ENCODE measurements at places on chromosomes 12 and 14. TPM values are rescaled to one million over a fixed set of nuclear protein-coding genes. Genes with fewer than 3 reads are reported as not detected.

Gene METAP2
- 129 TPM for total RNA-seq

Gene ACVRL1
- total RNA-seq = 0.07 TPM

Gene PIK3C2G
- not detected for total RNA-seq

Gene GPR65
- not detected for total RNA-seq

Gene L2HGDH
- 10.2 TPM for total RNA-seq

Gene TSPAN8
- 0.15 TPM for total RNA-seq

Gene CACNA2D4
- total RNA-seq = not detected

Gene FAM186B
- total RNA-seq = 0.08 TPM

Gene RIN3
- 23.5 TPM for total RNA-seq

Gene KRT4
- total RNA-seq = 2.3 TPM

Gene CCDC175
- not detected for total RNA-seq

Gene CLEC2B
- 3.0 TPM for total RNA-seq

Gene NPFF
- total RNA-seq = not detected

Gene IAPP
- not detected for total RNA-seq

Gene OTUB2
- total RNA-seq = 4.8 TPM

Gene DHRS7
- 79.3 TPM for total RNA-seq

Gene C1QL4
- total RNA-seq = 3.4 TPM

Gene GRIP1
- 0.71 TPM for total RNA-seq

Gene PRB2
- not detected for total RNA-seq

Gene LTB4R
- 6.6 TPM for total RNA-seq

Gene FLRT2
- 3.3 TPM for total RNA-seq

Gene TRAF3
- total RNA-seq = 27.4 TPM
